ENCODE measurements at places on chromosomes 6 and 20.

GRCh38 chr6:156857573-156857972, 80.4 kb downstream of the ARID1B start:
- DNase-seq: peak; percentile 84

- DNase-seq: no peak
Measured at GRCh38 chr6:136073216-136073615, 176.9 kb downstream of the MTFR2 start.

GRCh38 chr6:130697995-130698535, 129.1 kb upstream of the SMLR1 start:
- peak; percentile 79 for DNase-seq

DNA sequence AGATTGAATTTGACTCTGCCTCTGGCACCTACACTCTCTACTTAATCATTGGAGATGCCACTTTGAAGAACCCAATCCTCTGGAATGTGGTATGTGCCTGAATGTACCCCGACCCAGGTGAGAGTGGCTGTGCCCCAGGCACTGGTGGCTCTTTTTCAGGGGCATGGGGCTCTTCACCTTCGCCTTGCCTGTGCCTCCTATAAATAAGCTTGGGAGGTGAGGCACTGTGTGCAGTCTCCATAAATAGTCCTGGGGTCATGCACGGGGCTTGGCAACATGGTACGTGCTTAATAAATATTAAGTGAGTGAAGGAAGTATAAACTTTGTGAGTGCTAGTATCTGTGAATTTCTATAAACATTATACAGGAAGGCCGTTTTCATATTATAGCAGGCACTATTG, 33.0 kb downstream of the GHRH start:
- no peak for DNase-seq

GRCh38 chr6:145483191-145483996, 251.9 kb downstream of the EPM2A start:
- DNase-seq: no peak

DNA sequence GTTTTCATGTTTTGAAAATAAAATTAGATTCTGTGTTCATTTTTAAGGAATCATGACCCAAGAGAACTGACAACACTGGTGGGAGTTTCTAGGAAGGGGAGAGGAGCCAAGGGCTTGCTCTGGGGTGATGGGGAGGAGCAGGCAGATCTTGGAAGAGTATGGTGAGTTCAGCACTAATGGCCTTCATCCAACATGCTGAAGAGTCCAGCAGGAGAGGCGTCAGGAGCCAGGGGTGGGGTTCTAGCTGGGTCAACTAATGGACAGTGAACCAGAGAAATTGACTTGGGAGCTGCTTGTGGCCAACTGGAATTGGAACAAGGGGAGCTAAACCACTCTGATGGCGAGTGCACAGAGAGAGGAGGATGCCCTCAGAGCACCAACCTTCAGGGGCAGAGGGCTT, 107.1 kb downstream of the MRPL14 start:
- DNase-seq: no peak

GRCh38 chr6:157537556-157537955, 156.6 kb downstream of the ZDHHC14 start:
- no peak for DNase-seq

DNA sequence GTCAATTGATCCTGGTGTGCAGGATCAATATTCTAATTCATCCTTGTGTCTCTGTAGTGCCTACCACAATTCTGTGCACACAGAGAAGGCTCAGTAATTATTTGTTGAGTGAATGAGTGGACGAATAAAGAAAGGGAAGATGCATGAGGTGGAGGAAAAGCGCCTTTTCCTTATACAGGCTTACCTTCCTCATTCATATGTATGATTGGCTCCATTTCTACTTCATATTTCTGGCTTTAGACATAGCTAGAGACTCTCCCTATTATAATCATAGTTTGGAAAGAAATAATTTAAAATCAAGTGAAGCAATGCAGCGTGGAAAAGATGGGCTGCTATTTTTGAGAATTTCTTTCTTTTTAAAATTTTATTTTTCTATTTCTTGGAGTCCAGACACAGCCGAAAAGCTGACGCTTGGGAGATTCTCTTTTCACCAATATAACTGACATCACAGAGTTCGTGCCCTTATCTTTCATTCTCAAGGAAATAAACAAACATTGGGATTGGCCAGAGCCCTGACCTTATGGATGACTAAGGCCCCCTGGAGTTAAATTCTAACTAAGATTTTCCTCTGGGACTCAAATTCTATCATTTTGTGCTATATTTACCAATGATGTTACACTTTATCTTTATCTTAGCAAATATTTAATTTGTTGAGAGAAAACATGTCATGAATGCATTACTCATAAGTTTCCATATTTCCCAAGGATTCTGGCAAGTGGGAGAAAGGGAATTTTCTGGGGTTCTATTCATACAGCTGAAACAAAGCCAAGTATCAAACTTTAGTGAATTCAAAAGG, 48.1 kb downstream of the PRL start:
- DNase-seq: no peak

DNA sequence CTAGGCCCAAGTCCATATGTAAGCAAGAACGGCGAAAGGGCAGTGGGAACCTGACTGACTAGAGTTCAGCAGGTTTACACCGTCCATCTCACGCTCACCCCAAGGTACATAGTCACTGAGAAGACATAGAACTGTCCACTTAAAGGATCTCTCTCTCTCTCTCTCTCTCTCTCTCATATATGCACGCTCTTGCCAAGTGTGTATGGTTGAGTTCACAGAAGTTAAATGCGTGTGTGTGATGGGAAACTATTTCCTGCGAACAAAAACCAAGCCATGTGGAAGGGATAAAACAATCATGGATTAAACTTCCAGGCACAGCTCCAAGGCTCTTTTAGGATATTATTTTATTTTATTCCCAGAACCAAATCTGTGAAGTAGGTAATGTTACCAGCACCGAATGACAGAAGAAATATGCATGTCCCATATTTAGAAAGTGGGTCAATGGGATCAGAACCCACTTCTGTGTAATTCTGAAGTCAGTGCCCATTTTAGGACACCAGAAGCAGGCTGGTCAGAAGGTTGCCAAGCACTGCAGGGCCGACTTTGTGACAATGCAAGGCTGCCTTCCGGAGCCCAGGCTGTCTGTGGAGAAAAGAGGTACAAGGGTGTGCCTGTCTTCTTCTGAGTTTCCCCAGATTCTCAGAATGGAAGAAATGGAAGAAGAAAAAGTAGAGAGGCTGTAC, 49.2 kb upstream of the MAP7 start:
- no peak for DNase-seq

- DNase-seq: peak; percentile 74
Measured at GRCh38 chr6:169556758-169557548, 144.9 kb downstream of the WDR27 start.

GRCh38 chr20:57785720-57786119, 75.9 kb upstream of the PMEPA1 start:
- no peak for DNase-seq

DNA sequence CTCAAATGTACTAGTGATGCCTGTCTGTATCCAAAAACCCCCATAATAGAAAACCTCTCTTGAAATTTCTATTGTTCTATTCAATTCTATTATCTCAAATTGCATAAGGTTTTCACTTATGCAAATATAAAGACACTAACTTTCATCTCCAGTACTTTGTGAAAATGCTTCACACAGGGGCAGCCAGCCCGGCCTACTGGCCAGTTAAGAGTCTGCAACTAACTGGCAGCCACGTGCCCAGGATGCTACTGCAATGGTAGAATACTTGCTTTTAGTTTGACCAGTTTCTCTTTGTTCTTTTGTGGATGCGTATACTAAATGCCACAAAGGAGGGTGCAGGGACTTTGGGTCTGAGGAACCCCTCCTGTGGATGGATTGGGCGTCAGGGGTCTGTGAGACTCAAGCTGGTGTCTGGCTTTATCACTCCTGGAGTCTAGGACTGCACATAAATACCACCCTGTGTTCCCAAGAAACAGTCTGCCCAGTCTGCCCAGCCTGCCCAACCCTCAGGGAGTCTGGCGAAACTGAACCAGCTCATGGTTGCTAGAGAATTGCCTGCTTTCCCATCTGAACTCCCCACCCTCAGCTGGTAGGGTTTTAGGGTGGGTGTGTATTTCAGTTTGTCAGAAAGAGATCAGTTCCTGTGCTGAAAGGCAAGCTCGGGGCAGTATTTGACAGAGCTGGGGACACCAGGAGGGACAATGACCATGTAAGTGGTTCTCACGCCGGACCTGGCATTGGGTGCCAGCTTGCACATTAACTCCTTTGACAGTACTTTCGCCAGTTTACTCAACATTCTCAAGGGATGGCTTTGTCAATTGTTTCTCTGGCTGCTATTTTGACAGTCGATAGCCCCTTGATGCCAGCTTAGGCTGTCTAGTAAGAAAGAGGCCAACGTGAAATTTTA, 558.2 kb upstream of the JAG1 start:
- DNase-seq: no peak

DNA sequence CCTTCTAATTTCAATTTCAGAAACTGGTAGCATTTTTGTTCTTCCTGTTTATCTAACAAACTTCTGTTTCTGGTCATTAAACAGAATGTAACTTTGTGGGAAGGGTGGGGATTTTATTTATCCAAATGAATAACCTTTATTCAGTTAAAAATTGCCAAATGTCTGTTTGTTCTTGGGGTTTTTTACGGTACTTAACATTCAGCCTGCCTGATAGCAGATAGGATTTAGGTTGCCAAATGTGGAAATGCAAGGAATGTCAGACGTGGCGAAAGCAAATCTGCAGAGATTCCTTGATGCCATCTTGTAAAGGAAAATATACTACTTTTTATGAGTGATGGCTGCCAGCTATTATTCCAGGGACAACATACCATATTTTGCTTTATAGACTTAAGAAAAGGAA, 95.7 kb downstream of the LYRM2 start:
- no peak for DNase-seq

GRCh38 chr20:2299301-2299700, 3.5 kb downstream of the TGM3 start:
- no peak for DNase-seq

All from activated CD4-positive, alpha-beta T cell treated with anti-CD3 and anti-CD28 coated beads, Interleukin-2, amount 50 U/mL, for 16 hours (primary cell).